Globus pallidus (tissue), 1 donor: ENCODE measurements at places on chromosomes 4 and X.

DNA sequence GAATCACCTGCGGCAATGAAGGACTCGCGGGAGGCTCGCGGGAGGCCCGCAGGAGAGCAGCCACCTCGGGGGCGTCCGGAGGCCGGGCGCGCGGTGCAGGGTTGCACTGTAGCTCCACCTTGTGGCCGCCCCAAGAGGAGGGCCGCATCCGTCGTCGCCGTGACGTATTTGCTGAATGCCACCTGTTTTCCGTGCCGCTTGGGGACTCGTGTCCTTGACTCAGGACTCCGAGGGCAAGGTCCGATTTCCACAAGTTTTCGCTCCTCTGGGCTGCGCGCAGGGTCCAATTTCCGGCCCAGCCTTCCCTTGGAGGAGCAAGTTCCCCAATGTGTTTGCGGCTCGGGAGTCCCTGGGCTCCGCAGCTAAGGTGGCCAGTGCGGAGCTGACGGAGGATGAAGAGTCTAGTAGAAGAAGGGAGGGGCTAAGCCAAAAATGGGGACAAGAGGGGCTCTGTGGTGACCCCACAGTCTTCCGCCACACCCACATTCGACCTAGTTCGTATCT is 10.7 kb upstream of the DLG3 start:
- DNase-seq: peak; percentile 57

- DNase-seq: no peak
Measured at GRCh38 chrX:112746812-112747595, 67.3 kb upstream of the LHFPL1 start.

- DNase-seq: no peak
Measured at GRCh38 chrX:22110729-22111494, 78.8 kb downstream of the PHEX start.

- no peak for DNase-seq
Measured at GRCh38 chrX:4655743-4656142, 942.3 kb upstream of the PRKX start.

DNA sequence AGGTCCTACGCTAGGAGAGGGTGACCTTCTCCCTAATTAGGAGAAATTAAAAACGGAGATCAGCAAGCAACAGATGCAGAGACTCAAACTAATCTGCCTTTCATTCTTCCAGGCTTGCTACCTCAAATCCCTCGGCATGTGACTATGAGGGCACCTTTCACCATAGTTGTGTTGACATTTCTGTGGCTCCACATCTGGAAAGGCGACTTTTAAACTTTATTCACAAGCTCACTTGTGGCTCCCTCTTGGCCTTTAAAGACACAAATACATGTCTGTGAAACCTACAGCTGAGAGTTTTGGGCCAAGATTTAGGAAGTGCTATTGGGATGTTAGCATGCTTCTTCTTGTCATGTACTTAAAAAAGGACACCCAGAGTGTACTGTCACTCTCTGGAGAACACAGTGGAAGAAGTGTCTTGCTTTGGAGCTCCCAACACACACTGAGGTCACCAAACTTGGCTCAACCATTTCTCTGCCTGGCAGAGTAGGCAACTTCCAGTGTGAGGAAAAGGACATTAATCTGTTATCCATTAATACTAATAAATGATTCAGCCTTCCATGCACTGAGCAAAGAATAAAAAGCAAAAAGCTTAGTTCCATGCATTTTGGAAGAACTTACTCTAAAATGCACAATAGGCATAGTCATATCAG is 60.1 kb downstream of the LDB2 start:
- DNase-seq: no peak

DNA sequence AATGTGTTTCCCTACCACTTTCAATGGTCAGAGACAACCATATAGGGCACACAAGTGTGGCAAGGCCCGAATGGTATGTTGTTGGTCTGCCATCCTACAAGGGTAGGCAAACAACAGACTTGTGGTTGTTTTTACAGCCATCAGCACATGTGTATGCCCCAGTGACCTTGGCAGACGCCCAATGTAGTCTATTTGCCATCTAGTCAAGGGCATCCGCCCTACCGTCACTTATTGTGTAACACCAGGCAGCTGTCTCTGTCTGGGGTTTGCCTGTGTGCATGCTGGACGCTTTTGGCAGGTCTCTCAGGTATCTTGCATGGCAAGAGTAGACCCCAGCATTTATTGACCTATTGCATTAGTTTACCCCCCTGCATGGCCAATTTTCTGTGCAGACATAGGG is 1145.5 kb upstream of the POU3F4 start:
- no peak for DNase-seq

GRCh38 chr4:15451866-15452765 is 17.6 kb upstream of the CC2D2A start:
- no peak for DNase-seq

DNA sequence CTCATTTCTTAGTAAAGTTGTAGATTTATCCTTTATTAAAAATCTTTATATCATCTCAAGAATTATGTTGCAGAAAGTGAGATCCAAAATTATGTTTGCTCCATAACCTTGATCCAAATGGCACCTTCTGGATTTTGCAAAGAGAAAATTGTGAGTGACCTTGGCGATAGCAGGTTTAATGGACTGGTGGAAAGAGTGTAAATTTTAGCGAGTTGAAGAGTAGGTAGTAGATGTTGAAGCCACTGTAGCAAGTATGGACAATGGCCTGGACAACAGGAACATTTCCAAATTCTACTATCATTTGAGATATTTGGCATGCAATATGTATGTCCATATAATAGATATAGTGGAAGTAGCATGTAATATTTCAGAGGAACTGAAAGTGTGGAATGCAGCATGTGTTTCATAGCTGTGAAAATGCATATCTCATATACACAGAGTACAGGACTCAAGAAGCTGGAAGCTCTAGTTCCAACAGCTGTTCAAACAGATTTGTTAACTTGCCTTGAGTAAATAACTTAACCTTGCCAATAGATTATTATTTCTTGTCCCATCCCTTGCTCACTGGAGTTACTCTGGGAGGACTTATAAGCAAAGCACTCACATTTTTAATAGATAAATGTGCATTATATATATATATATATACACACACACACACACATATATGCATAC is 152.5 kb upstream of the TLL1 start:
- no peak for DNase-seq

DNA sequence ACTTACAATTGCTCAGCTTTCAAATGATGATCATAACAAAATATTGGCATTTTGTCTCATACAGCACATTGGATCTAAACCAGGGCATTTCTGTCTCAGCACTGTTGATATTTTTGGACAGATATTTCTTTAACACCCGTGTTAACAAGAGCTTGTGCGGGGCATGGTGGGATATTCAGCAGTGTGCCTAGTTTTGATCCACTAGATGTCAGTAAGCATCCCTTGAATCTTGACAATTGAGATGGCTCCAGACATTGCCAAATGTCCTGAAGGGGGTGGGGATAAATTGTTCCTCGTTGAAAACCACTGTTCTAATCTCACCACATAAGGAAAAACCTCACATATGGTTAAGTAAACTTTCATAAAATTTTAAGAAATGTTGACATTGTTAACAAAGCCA is 806.3 kb downstream of the STIM2 start:
- peak; percentile 29 for DNase-seq

- DNase-seq: no peak
Measured at GRCh38 chr4:144451766-144452450, 194.0 kb upstream of the HHIP start.
